Right cardiac atrium (tissue), 5 donors: ENCODE measurements at places on chromosomes 11 and 22.

GRCh38 chr11:114236829-114237228 is 59.4 kb upstream of the NNMT start:
- no peak for DNase-seq

- DNase-seq, result no peak
Observed at GRCh38 chr11:46856605-46857343, 10.7 kb upstream of the CKAP5 start.

DNA sequence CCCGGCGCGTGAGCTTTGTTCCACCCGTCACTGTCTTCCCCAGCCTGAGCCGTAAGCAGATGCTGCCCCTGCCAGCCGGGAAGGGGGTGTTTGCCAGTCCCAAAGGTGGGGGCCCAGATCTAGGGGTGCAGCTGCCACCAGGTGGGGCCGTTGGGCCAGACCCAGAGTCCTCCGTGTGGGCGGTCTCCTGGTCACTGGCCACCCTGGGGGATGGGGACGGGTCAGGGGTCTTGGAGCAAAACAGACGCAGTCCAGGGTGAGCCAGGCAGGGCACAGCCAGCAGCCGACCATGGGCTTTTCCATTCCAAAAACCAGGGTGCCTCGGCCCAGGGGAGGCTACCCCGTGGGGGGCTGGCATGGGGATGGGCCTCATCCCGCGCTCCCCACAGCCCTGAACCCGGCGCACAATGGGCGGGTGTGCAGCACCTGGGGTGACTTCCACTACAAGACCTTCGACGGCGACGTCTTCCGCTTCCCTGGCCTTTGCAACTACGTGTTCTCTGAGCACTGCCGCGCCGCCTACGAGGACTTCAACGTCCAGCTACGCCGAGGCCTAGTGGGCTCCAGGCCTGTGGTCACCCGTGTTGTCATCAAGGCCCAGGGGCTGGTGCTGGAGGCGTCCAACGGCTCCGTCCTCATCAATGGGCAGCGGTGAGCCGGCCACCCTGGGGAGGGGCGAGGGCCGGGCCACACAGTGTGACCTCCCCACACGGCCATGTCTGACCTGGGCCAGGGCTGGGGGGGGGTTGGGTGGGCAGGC is 3.5 kb downstream of the MUC5B start:
- DNase-seq, result peak; percentile 55

DNA sequence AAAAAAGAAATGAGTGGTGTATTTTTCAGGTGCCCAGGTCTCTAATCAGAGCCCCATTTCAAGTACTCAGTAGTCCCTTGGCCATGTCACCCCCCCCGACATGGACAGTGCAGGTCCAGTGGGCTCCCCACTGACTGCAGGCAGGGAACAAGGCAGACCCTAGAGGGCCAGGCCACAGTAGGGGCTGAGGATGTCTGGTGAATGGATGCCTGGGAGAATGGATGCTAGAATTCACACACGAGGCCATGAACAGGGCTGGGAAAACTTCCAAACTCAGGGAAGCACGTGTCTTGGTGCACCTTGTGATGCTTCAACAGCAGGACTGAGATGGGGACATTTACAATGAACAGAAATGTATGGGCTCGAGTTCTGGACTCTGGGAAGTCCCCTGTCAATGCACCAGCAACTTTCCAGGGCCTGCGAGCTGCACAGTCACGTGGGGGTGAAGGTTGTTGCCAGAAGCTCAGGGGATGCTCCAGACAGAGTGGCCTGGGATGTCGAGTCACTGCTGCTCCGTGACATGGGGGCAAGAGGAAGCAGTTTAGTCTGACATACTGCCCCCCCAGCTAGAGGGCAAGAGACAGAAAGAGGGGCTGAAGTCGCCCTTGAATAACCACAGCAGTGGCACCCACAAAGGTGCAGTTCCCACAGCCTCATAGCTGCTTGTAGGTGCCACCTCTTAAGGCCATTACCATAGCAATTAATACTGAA is 3.1 kb downstream of the APOBEC3G start:
- no peak for DNase-seq

DNA sequence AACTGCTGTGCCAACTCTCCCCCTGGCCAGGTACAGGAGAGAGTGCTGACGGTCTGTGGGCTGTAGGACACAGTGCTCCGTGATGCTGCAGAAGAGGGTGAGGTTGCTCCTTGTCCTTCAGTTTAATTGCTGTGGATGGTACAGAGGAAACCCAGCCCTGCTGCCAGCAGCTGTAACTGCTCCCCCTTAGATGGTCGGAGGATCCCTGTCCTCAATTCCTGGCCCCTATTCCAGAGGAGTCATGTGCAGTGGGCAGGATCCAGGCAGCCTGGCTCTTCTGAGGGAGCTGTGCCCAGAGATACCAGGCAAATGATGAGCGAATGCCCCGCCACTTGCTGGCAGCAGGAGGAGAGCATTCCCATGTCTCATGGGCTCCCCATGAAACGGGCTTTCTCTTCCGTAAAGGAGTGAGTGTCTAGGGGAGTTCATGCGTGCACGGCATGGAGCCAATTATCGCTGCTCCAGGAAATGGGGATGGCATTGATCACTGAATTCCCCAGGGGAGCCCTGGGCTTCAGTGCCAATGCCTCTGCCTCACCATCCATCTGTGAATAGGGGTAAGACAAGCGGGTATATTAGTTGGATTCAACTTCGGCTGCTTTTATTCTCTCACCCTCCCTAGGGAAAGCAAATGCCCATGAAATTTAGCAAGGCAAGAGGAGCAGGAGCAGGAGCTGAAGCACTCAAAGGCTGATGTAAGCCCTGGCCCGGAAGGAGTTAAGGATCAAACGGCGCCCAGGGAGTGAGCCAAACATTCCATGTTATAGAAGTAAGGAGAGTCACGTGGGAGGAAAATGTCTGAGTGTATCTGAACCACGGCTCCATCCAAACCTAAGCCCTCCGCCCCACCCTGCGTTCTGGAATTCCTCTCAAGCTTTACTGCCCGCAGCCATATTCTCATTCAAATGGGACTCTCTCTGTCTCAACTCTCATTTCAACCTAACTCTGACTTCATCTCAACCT is 51.0 kb upstream of the CSNK2A3 start:
- DNase-seq, result no peak
